Thyroid gland (tissue), 4 donors: ENCODE measurements at places on chromosomes 2 and 18. TPM values are rescaled to one million over a fixed set of nuclear protein-coding genes. Genes with fewer than 3 reads are reported as not detected.

DNA sequence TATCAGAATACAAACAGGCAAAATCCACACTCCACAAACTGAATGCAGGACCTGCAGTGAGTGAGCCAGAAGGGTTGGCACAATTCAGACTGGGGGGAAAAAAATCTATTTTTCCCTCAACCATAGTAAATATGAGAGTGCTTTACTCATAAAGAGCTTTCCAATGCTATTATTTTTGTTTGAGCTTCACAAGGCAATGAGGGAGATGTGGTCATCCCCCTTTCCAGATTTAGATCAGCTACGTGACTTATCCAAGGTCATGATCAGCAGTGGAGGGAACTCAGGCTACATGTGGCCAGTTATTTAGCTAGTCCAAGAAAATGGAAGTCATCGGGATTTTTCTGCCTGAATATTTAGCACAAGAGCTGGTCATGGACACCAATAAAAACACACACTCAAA lies 120.4 kb upstream of the KLF7 start:
- DNase-seq, result no peak

DNA sequence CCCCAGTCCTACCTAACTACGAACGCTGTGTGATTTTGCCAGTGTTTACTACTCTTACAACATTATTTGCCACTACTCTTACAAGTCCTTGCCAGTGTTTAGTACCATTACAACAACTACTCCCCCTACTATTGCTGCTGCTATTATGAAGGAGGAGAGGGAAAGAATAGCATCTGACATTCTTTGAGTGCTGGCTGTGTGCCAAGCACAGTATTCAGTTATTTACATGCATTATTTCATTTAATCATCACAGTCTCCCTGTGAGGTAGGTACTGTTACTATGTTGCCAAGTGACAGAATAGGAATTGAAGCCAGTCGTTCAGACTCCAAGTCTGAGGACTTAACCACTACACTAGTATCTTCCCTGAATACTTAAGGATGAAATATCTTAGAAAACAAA lies 185.9 kb upstream of the FOSL2 start:
- DNase-seq, result no peak

GRCh38 chr2:12127638-12128037 lies 381.2 kb downstream of the LPIN1 start:
- no peak for DNase-seq

GRCh38 chr2:45026924-45027450 lies 17.7 kb upstream of the SIX2 start:
- no peak for DNase-seq

Gene HRH4
- total RNA-seq, result not detected

DNA sequence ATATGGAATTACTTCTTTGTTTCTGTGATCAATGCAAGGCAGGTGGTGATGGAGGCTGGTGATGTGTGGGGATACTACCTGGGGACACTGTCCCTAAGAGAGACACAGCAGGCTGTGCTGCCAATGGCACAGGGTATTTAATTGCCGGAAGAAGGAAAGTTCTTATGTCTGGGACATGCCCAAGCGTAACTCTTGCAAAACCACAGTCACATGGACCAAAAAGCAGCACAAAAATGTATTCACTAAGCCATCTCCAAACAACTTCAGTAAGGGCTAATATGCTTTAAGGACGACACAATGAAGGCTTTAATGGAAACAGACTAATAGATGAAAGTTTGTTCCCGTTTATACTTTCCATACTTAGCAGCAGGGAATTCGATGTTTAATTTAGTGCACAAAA lies 49.7 kb upstream of the AP1S3 start:
- no peak for DNase-seq

Gene PLEK
- 12.0 TPM for total RNA-seq

DNA sequence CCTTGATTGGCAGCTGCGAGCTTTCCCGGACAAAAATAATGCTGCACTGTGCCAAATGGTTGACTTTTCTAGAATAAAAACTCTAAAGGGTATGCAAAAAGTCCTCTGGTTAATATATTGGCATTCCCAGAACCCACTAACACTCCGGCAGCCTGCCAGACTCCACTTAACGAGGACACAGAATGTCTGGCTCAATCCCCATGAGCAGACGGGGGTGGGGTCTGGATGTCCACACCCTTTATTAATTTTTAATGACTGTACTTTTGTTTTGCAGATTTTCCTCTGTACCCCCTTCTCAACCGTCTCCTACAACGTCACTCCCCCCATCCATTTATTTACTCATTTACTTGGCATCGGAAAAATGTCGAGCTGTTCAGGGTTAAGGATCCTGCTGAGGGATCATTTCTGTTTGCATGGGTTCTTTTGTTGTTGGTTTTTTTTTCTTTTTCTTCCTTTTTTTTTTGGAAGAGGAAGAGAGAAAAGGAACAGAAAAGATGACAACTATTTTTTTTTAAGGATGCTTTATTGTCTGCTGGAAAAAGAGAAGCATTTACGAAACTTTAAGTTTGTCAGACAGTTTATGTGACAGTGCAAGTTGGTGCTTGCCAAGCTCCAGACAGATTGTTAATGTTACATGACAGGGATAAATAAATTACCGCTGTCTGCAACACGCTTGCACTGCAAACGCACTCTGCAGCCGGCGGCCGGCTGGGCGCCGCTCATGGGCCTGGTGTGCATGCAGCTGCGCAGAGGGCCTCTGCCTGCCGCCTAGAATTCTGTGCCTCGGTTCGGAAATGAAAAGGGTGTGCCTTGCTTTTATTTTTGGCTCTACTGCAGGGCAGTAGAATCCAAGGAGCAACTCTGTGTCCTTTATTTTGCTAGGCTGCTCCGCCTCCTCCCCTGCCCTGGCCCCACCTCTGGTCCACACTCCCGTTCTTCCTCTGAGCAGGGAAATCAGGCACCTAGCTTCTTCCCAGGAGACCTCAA lies 3.6 kb downstream of the LDLRAD4 start:
- DNase-seq, result peak; percentile 79

- no peak for DNase-seq
These were observed 2.4 kb upstream of the SATB2 start for GRCh38 chr2:199460101-199460671.

DNA sequence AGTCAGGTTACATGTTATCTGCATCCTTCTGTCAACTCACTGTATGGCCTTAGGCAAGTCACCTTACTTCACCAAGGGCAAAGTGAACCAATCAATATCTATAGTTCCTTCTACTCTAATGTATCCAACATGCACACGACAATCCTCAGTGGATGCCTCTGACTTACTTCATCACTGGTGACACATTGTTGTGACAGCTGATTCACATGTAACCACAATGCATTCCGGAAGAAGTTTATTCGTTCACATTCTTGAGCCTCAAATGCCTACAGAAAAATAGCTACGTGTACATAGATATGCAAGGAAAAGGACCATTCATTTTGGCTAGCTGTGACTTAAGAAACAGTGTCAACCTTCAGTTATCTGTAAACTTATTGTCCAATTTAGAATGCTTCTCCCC lies 26.3 kb upstream of the EPG5 start:
- no peak for DNase-seq

DNA sequence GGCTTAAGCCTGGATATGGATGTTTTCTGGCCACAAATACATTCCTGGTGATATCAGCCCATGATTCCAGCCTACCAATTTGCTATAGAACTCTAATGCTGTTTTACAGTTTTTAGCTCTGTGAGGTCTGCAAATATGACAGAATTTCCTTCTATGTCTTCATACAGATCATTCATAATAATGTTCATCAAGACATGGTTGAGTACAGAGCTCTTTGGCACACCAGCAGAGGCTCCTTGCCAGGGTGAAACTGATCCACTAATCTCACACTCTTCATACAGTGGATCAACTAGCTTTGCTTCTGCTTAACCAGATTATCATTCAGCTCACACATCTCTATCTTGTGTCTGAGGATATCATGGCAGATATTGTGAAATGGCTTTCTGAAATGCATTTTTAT lies 672.1 kb downstream of the STK39 start:
- no peak for DNase-seq

Gene CRACDL
- 7.0 TPM for total RNA-seq

- no peak for DNase-seq
These were observed 458.0 kb upstream of the HS6ST1 start for GRCh38 chr2:128776461-128777195.

DNA sequence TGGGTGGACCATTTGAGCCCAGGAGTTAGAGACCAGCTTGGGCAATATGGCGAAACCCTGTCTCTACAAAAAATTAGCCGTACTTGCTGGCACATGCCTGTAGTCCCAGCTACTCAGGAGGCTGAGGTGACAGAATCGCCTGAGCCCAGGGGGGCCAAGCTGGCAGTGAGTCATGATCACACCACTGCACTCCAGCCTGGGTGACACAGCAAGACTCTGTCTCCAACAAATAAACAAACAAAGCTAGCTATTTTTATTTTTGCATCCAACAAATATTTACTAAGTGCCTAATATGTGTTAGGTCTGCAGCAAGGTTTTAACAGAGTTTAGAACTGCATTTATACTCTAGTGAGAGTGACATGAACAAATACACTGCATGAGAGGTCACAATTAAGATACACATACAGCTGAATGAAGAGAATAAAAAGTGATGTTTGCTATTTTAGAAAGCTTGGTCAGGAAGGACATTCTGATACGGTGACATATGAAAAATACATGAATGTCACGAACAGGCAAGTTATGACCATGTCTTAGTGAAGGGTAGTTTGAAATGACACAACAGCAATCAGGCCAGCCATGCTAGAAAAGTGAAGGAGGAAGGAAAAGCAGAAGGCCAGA lies 83.2 kb upstream of the FRZB start:
- DNase-seq, result no peak

Gene CFAP221
- total RNA-seq, result 13.1 TPM

DNA sequence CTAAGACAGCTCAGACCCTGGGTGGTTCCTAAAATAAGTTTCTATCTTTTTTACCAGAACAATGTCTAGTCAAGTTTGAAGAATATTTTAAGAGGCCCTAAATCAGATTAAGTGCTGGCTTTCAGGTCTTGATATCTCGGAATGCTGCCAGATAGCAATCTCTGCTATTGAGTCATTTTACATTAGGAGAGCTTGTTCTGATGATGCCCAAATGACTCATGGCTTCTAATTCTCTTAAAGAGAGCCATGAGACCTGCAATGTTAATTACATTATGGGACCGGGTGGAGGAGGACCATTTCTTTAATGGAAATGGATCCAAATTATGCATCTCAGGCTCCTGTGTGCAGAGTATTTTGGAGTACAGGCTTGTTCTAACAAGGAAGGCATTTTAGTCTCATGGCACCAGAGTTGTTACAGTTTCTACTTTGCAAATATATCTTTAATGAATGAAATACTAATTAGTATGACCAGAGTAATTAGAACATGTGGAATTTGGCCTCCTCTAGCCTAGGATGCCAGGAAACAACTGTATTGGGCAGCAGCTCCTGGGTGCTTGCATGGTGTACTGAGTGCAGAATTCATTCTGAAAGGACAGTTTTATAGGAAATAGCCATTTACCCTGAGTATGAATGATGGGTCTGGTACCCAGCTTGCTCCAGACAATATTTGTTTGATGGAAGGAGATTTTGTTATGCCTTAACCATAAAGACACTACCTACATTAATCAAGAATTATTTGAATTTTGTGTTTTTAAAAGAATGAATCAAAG lies 94.0 kb upstream of the SULT1C3 start:
- DNase-seq, result no peak

- DNase-seq, result no peak
These were observed 11.1 kb upstream of the CNNM3 start for GRCh38 chr2:96804986-96805385.

DNA sequence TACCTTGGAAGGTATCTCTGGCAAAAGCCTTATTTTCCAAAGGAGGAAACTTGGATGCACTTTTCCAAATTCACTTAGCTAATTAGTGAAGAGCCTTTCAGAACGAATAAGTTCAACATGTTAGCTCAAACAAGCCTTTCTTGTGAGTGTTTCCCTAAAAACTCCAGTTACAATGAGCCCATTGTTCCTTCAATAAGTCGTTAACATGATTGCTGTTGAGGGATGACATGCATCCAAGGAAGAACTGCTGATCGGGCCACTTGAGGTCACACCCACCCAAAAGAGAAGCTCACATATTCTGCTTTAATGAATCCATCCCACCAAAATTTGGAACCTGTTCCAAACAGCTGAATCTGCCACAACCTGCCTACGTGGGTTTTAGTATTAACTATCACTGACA lies 48.1 kb upstream of the SLC35G4 start:
- no peak for DNase-seq

DNA sequence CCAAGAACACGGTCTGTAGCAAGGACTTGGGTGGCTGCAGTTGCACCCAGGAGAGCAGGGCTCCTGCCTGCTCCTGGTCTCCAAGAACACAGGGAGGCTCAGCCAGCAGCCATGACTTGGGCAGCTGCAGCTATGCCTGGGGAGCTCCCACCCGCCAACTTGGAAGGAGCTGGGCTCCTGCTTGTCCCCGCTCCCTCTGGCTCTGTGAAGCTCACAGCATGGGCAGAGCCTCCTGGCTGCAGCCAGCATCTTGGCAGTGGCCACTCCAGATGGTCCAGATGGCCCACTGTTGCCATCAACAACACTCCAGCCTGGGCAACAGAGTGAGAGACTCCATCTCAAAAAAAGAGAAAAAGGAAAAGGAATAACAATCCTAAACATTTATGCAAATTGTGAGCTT lies 5.2 kb downstream of the ZSCAN30 start:
- DNase-seq, result no peak

DNA sequence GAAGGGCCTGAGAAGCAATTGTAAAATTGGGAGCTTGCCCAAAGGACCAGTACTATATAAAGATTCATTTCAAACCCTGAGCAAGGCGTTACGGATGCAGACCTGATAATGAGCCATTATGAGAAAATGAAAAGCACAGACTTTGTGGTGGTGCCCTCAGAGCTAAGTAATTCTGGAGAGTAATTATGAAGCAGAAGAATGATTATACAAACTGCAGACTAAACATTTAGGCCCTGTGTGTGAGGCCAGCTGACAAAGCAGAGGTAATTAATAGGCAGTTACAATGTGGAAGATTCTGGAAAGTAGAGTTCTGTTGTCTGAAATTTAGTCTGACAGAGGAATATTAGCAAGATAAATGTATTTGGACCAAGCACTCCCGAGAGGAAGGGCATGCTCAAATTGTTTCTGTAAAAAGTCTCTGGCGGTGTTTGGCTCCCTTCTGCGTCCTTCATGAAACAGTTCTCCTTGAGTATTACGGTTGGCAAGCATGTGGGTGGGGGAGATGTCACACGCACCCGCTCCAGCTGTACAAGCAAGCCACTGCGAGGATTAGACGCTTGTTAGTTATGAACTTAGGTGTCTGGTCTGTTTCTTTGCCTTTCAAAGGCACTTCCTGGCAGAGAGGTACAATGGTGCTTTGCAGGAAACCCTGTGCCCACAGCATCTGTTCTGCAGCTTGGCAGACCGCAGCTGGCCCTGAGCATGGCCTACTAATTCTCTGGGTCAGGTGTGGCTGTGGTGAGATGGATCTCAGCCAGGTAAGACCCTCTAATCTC lies 45.5 kb downstream of the CDC42EP3 start:
- no peak for DNase-seq
